ENCODE measurements at places on chromosomes 1 and 21.

DNA sequence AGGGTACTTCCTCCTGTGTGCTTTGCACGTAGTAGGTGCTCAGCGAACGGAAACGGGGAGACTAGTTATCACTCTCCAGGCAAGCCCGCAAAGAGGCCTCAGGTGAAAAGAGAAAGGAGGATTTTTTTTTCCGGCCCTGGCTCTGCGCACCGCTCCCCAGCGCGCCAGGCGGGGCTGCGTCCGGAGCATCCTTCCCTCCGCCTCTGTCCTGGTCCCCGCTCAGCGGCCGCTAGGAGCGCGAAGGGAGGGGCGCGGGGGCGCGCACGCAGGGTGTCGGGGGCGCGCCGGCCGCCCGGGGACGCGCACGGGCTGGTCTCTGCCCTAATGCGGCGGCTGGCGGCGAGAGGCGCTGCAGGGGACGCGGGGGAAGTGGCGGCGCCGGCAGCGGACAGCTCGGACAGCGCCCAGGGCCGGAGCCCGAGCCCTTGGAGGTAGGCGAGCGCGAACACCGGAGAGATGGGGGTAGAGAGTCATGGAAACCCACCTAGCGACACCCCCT is 42.3 kb upstream of the NFASC start:
- peak; percentile 71 for DNase-seq

- no peak for DNase-seq
These were observed 347.8 kb downstream of the DUSP10 start for GRCh38 chr1:221394011-221394544.

- DNase-seq = no peak
These were observed 16.2 kb downstream of the MIER1 start for GRCh38 chr1:66940981-66941380.

DNA sequence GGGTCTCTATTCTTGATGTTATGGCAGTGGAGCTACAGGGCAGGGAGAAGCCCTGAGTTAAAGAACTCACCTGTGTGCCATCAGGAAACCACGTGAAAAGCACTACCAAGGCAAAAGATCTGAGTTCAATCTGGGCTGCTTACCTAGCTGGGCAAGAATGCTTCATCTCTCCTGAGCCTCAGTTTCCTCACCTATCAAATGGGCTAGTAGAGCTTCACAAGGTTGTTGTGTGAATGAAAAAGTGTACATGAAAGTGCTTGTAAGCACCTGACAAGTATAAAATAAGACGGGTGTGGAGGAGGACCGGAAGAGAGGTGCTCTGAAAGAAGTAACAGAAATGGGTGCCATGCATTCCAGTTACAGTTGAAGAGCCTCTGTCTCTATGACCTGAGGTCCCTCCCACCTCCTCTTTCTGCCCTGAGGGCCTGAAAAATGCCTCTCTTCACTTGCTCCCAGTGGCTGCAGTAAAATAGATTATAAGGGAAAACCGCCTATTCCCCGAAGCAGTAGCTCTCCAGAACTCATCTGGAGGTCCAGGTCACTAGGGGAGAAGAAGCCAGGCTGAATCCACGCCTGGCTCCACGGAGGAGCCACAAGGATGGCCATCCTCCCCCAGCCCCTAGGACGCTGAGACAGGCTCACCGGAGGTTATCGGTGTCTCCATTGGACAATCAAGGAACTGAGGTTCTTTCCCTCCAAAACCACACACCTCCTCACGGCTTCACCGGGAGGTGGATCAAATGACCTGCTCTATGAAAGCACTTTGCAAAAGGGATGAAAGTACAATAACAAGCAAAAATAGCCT is 1.4 kb downstream of the GPR161 start:
- no peak for DNase-seq

DNA sequence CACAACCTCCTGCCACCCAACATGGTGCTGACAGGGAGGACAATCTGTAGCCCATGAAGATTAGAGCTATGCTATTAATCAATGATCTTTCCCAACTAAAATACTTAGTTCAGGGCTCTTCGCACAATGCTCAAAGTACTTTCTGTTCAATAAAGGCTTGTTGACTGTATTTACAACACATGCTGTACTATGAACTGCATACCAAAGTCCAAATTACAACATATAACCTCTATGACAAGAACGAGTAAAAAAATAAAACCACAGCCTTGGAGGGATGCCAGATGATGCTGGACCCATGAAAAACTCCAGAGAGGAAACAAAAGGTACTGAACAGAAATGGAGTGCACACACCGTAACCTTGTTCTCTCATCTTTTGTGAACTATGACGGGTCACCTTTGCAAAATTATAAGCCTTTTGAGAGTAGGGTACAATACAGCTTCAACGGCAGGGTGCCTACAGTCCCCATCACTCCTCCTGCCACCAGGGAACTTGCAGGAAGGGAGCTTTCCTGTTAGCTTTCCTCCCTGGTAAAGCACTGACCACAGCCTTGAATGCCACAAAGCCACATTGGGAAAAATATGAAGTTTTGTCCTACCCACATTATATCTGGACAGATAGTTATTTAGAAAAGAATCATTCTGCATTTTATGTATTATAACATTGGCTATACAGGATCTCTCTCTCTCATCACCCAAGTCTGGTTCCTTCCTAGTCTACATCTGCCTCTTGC is 175.6 kb downstream of the NRIP1 start:
- no peak for DNase-seq

DNA sequence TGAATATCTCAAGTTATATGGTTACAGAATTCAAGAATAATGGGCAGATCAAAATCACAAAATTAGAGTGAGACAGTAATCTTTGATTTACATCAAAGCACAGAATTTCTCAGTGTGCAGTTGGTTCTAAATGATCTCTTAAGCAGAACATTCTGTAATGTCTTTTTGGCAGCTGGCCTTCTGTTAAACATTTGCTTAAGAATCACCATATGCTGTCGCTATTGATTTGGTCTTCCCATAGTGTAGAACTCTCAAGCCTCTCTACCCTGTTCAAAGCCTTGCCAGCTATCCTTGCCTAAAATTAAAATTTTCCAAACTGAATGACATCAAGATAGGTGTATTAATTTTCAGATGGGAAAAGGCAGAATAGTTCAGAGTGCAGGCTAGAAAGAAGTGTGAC is 38.9 kb upstream of the ERO1B start:
- no peak for DNase-seq

DNA sequence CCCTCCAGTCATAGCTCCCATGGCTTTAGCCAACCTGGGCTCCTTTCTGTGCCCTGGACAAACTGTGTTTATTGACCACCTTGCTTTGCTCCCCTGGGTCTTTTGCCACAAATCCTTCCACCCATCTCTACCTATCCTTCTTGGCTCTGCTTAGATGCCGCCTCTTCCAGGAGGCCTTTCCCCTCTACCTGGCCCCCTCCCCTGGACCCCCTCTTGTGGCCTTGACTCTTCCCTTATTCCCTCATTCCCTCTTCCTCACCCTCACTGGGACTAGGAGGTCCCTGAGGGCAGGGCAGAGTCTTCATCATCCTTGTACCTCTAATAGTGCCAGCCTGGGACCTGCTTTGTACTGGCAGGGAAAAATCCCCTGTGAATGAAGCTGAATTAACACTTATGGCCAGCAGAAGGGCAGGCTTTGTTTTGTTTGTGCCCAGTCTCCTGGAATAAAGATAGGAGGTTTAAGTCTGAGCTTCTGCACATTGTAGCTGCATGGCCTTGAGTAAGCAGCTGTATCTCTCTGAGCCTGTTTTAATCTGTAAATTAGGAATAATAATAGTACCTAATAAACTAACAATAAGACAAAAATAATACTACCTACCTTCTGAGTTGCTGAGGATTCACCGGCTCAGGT is 13.7 kb downstream of the PTPRU start:
- no peak for DNase-seq

GRCh38 chr1:176566004-176566975 is 103.3 kb downstream of the PAPPA2 start:
- DNase-seq = no peak

GRCh38 chr1:156744786-156745419 is 4.0 kb upstream of the MRPL24 start:
- DNase-seq = no peak

GRCh38 chr1:100277866-100278265 is 11.8 kb downstream of the RTCA start:
- peak; percentile 16 for DNase-seq

GRCh38 chr21:33362044-33362555 is 37.3 kb downstream of the IFNAR1 start:
- peak; percentile 43 for DNase-seq

DNA sequence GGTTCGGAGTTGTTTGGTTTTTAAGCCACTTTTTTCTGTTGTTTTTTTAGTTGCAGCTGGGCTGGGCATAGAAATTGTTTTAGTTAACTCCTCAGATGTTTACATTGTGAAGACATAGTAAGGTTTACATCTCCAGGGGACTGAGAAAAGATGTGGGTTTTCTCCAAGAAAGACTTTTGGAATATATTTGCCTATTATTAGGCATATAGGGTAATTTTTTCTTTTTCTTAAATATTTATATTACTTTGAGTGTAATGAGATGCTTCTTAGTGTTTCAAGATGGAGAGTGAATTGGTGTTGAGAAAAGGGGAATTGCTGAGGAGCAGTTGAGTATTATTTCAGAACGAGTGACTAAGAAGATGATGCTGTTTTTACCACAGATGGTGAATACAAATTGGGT is 26.6 kb upstream of the PIGK start:
- no peak for DNase-seq

GRCh38 chr1:110216844-110217444 is 6.8 kb downstream of the KCNC4 start:
- no peak for DNase-seq

DNA sequence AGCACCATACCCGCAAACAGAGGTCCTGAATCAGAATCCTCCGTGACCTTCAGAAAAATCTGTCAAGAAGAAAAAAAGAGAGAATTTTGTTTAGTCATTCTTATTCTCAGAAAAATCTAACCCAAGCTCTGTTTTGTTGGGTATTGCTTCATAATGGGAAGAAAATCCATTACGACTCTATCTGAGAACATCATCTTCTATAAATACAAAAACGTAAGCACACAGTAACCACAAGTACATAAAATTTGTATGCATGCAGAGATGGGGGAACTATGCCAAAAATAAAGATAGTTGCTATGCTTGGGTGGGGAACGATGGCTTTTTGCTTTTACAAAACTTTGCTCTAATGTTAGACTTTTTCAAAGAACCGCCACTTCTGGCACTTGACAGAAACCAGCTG is 84.2 kb downstream of the ABCA4 start:
- no peak for DNase-seq

DNA sequence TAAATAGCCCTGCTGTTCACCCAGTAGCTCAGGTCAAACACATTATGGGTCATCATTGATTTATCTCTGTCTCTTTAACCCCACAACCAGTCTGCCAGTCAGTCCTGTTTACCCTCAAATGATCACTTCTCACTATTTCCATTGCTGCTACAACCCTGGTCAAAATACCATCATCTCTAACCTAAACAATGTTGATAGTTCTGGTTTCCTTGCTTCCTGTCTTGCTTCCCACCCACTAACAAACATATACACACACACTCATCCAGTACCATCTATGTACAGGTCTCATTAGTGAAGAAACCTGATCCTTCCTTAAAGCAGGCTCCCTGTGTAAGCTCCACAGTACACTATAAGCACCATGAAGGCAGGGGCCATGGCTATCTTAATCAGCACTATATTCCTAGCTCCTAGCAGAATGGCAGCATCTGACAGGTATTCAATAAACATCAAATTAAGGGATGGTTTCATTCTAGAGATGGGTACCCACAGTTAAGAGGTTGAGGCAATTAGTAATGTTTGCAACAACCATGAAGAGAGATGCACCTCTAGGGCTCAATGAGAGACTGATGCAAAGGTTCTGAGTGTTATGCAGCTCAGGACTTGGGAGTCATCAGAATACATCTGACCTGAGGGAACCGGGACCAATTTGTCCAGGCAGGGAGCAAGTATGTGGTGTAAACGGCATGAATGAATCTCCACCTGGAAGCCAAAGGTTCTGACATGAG is 10.0 kb upstream of the TGFBR3 start:
- DNase-seq = no peak

GRCh38 chr1:201551877-201552731 is 13.2 kb downstream of the NAV1 start:
- DNase-seq = no peak

GRCh38 chr1:16503494-16503893 is 10.6 kb downstream of the RNU1-1 start:
- no peak for DNase-seq

GRCh38 chr1:25760122-25760719 is 39.8 kb upstream of the SELENON start:
- DNase-seq = no peak

DNA sequence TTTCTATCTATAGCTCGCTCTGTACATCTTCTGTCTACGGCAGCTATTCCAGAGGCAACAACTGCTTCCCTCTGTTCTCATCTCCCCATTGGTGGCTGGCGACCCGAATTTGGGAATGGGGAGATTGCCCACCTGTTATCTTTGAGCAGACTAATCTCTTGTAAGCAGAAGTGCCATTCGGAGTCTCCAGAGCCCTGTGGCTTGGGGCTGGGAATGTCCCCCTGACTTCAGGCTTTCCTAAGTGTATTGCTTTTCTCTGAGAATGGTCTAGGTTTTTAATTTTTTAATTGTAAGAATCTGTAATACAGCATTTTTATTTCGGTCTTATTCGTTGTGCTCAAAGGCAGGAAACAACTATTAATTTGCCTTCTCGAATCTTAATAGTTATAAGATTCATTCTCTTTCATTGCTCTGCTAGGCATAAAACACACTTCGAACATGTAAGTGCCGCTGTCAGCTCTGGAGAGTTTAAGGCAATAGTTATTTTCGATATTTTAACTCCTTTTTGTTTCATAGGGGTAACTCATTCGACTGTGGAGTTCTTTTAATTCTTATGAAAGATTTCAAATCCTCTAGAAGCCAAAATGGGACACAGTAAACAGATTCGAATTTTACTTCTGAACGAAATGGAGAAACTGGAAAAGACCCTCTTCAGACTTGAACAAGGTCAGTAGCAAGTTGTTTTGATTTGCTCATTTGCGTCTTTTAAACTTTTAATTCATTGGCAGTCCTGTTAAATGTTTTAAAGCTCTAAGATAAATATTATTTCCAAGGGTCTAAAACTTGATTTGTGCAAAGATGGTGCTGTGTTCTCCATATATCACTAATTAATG is 514 bp downstream of the AGL start:
- no peak for DNase-seq

- peak; percentile 8 for DNase-seq
These were observed 56.6 kb downstream of the MAB21L3 start for GRCh38 chr1:116167625-116168276.

All from stimulated activated CD4-positive, alpha-beta T cell treated with anti-CD3 and anti-CD28 coated beads, Interleukin-15, amount 100 ng/mL, for 24 hours (primary cell).